Activated CD4-positive, CD25-positive, alpha-beta regulatory T cell treated with anti-CD3 and anti-CD28 coated beads, Interleukin-2, amount 50 U/mL, for 16 hours (primary cell): ENCODE measurements at places on chromosomes 13 and 19.

- DNase-seq: no peak
Observed at GRCh38 chr13:51731759-51732158, 72.2 kb downstream of the DHRS12 start.

GRCh38 chr19:39246951-39247669, 1.5 kb downstream of the IFNL4 start:
- no peak for DNase-seq

GRCh38 chr19:6801485-6802086, 29.1 kb downstream of the VAV1 start:
- peak; percentile 62 for DNase-seq

DNA sequence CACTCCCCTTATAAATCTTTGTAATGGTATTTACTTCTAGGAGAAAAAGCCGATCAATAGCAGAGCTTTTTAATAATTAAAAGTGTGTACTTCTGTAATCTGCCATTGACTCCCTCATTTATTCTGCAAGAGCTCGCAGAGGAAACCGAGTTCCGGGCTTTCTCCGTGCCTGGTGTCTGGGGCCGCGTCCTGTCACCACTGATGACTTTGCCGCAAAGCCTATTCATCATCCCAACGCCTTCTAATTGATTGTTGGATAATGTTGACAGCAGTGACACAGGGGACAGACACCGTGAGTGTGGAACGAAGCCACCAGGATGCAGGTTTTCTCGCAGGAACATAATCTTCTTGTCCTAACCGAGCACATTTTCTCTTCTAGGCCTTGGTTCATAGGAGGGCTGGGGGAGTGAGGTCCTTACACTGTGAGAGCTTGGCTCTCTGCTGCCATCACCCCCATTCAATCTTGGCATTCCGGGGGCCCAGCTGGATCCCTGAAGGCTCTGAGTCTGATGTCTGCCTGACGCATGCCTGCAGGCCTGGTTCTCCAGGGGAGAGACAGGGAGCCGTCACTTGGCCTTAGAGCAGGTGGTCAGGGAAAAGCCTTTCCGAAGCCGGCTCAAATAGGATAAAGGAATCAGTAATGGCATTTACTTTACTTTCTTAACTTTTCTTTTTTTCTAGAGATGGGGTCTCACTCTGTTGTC, 110.3 kb downstream of the KDM4B start:
- no peak for DNase-seq
